ENCODE measurements at places on chromosomes 5 and 9. TPM values are rescaled to one million over a fixed set of nuclear protein-coding genes. Genes with fewer than 3 reads are reported as not detected.

Gene NRG2
- 1.7 TPM for polyA plus RNA-seq

Gene SLC6A18
- 3.4 TPM for polyA plus RNA-seq

Gene CD74
- polyA plus RNA-seq = 215 TPM

Gene RNF224
- 15.2 TPM for polyA plus RNA-seq

Gene FBXW2
- 45.8 TPM for polyA plus RNA-seq

Gene PCA3
- 0.92 TPM for polyA plus RNA-seq

Gene CD180
- 0.50 TPM for polyA plus RNA-seq

Gene CEP72
- polyA plus RNA-seq = 10.3 TPM

Gene SPATA31D4
- polyA plus RNA-seq = not detected

Gene ZNF367
- 7.9 TPM for polyA plus RNA-seq

DNA sequence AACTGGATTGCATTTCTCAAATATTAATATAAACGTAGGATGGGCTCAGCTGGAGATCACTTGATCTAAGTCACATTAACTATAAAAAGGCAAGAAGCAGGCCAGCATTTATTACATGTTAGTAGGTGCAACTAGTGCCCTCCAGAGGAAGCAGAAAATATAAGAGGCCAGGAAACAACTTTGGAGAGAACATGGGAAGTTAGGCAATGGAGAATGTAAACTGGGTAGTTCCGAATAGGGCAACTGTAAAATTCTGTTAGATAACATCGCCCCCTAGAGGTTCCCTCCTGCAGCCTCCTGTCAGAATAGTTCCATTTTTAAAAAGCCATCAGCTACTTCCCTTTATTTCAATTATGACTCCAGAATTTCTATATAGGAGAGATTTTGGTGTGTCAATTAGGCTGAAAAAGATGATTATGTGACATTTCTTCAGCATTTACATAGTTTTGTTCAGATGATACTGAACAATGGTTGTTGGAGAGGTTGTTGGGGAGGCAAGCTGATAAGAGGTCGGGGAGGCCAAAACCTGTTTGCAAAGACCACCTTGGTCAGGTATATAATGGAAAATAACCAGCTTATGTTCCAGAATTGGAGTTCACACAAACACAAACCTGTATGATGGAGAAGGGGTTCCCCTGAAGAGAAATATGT, 22.4 kb downstream of the CCL28 start:
- peak; percentile 77 for DNase-seq

DNA sequence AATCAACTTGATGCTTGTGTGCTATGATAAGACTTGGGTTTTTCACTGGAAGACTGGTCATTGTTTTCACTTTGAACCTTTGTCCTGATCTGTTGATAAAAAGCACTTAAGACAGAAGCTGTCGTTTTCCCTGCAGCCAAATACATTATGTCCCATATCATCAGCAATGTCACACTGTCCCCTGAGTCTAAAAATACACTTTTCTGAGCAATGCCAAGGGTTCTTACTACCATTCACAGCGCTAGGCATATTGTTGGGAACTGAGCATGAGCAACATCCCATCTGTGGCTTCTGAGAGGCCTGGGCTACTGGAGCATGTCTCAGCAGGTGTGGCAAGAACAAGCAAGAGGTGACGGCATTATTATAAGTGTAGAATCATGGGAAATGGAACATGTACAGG, 81.8 kb downstream of the SEMA6A start:
- no peak for DNase-seq

GRCh38 chr9:72924154-72924790, 28.6 kb downstream of the ALDH1A1 start:
- DNase-seq = no peak

DNA sequence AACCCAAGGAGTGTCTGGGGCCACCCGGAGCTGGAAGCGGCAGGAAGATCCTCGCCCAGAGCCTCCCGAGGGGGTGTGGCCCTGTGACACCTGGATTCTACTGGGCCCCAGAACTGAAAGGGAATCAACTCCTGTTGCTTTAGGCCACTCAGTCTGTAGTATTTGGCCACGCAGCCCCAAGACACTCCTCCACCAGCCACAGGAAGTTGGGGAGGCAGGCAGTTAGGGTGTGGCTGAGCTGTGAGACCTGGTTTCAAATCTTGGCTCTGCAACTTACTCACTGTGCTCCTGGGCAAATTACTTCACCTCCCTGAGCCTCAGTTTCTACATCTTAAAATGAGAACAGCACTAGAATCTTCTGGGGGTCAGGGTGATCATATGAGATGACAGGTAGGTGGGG, 119.8 kb upstream of the PPP1R26 start:
- no peak for DNase-seq

DNA sequence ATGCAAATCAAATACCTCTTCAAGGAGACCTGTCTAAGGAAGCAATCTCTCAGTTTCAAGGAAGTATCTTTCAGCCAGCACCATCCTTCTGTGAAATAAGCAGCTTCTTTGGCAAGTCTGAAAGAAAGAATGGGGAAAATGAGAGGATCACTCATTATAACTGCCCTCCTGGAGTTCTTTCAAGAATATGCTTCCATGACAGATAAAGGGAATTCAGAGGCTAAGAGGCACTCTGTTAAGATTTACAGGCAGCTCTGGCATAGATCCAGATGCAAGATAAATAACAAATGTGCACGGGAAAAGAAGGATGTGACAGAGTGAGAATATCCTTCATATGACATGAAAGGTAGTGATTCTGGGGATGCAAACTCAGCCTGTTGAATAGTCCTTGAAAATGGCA, 348.2 kb upstream of the CCNG1 start:
- no peak for DNase-seq

- DNase-seq = no peak
These were observed 4.6 kb upstream of the SMIM32 start for GRCh38 chr5:136197462-136198142.

- no peak for DNase-seq
These were observed 815 bp downstream of the PDZD2 start for GRCh38 chr5:31639481-31640411.

- DNase-seq = no peak
These were observed 650 bp downstream of the MRRF start for GRCh38 chr9:122265149-122265915.

DNA sequence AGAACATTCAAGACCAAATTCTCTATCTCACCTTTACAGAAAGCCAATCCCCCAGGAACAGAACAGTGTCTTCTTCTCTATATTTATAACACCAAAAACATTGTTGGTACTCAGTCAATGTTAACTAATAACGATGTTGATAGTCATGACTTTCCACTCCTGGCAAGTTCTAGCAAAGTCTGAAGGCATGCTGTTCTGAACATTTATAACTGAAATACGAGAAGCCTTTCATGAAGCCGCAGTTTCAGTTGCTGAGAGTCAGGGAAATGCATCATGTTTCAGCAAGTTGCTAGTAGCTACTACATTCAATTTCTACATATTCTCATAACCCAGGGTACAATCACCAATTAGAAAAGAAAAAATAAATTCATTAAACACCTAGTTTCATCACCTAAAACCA, 301.4 kb downstream of the PDE4D start:
- DNase-seq = peak; percentile 49

DNA sequence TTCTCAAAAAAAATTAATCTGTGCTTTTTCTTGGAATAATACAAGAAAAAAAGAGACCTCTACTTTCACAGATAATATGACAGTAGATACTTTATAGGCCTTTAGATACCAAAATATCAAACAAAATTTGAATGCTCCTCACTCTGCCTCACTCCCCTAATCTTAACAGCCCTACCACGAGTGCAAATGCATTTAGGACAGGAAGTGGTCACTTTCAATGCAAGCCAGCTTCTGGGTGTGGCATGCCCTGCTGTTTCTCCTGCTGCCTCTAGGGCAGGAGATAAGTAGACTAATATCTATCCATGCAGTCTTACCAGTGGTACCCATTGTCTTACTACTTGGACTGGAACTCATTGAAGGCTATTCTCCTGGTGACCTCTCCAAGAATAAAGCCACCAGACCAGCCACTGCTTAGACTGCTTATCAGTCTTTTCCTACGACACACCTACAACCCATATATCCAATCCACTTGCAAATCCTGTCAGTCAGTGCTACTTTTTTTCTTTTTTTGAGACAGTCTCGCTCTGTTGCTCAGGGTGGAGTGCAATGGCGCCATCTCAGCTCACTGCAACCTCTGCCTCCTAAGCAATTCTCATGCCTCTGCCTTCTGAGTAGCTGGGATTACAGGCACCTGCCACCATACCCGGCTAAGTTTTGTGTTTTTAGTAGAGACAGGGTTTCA, 23.0 kb downstream of the FRRS1L start:
- DNase-seq = no peak

- no peak for DNase-seq
These were observed 933.0 kb downstream of the TLE4 start for GRCh38 chr9:80504601-80505230.

- no peak for DNase-seq
These were observed 125.6 kb upstream of the TARS1 start for GRCh38 chr5:33315189-33315588.

DNA sequence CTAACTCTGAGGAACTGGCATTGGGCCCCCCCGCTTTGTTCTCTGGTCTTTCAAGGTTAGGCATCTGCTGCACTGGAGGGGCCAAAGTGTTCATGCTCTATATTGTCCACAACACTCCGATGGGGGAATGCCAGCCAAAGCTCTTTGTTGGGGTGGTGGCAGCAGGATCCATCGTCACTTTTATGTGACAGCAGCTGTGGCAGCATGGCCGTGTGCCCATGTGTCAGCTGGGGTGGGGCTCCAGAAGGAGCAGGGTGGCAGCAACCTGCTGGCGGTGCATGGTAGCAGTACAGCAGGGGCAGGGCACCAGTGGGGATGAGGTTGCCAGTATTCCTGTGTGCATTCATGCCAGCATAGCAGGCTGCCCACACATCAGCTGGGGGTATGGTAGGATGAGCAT, 28.2 kb downstream of the ITGA2 start:
- DNase-seq = no peak

All from renal cortex interstitium (tissue), 15 donors.